ENCODE measurements at places on chromosomes 2 and 18.

GRCh38 chr18:63260380-63260754, 59.2 kb downstream of the BCL2 start:
- no peak for DNase-seq

GRCh38 chr2:226915846-226916360, 80.0 kb downstream of the RHBDD1 start:
- no peak for DNase-seq

DNA sequence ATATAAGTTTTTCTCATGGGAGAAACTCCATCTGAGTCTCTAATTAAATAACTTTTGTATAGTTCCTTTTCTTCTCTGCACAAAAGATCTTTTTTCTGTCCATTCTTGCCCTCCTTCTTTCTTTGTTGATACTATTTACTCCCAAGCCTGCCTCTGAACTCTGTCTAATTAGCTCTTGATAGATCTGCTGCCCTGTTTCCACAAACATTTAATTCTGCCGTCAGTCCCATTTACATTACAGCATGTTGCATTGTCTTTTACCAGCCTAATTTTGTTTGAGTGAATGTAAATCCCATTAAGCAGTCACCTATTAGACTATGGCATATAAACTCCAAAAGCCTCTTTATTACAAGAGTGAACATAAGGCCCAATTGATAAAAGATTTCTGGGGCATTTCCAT, 254.4 kb downstream of the ERBB4 start:
- no peak for DNase-seq

DNA sequence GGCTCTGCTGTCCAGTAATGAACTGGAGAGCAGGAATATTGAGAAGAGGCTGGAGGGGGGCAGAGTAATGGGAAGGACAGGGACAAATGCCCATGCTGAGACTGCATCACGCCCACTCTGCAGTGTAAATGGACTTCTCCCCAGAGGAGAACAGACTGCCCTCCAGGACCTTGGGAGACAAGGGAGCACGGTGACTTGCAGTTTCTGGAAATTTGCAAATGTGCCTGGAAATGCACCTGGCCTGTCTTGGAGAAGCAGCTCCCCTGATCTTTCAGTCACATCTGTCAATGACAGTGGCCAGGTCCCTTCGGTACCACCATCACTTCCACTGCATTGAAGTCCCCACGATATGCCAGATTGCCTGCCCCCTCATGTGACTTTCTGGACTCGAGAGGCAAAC, 178.7 kb upstream of the SH3BP4 start:
- no peak for DNase-seq

DNA sequence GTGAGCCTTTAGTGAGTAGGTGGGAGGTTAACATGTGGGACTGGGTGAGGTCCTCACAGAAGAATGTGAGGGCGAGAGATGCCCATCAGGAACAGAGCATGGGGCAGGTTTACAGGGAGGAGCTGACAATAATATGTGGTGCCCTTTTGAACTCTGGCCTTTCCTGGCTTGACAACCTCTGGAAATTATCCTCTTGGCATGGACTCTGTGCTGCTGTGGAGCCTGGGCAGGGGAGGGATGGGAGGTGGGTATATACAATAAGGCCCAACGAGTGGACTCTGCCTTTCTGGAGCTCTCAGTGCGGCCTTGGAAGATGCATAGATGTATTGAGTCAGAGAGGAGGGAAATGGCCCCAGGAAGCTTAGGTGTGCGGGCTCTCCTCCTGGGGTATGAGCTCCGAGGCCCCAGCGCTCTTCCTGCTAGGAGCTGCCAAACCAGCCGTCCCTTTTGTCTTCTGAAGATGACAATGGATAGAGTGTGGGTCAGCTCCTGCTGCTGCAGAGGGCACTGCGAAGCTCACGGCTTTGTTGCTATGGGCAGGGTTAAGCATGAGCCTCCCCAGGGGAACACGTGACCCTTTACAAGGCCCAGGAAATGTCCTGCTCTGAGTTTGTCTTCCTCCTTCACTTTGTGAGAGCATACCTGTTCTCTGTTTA, 8.7 kb upstream of the PSD4 start:
- DNase-seq: no peak

GRCh38 chr2:211103989-211104388, 547.6 kb downstream of the CPS1 start:
- DNase-seq: no peak

DNA sequence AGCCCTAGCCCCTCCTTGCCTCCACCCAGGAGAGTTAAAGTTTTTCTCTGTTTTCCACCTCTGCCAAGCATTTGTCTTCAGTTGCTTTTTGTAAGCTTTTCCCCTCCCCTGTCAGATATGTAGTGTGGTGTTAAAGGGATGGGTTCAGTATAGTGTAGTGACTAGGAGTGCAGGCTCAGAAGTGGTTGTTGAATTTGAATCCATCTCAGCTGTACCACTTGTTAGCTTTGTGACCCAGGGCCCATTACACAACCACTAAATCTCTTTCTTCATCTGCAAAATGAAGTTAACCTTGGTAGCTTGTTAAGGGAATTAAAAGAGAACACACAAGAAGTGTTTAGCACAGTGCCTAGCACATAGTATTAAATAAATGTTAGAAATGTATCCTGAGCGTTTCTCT, 56.9 kb downstream of the MAP3K20 start:
- DNase-seq: no peak

DNA sequence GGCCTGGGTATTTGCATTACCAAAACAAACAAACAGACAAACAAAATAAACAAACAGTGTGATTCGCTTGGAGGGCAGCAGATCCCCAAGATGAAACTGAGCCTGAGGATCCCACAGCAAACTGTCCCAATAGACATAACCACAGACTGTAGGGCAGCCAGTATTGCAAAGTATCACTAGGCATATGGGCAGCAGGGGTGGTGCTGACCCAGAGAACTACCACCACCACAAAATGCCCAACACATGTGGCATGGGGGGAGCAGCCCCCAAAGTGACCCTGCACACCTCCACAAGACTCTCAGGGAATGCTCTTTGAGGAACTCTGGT, 330.1 kb downstream of the CYRIA start:
- no peak for DNase-seq
